Heart left ventricle (tissue), 16 donors: ENCODE measurements at places on chromosomes 3 and 15. TPM values are rescaled to one million over a fixed set of nuclear protein-coding genes. Genes with fewer than 3 reads are reported as not detected.

- DNase-seq: no peak
Observed at GRCh38 chr15:47136236-47136635, 581.1 kb upstream of the SEMA6D start.

DNA sequence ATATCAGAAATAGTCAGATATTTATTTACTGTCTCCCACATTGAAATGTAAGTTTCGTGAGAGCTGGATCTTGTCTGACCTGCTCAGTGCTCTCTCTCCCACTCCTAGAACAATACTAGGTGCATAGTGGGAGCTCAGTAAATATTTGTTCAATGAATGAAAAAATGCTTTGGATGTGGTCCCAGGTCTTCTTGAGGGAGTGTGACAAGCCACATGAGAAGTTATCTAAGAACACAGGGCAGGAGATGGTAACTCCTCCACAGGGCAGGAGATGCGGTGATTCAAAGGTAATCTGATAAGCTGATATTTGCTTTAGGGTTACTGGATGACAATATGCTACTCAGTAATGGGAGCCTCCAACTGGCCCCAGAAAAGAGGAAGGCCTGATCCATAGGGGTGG, 25.8 kb upstream of the PLA2G4E start:
- DNase-seq: no peak

DNA sequence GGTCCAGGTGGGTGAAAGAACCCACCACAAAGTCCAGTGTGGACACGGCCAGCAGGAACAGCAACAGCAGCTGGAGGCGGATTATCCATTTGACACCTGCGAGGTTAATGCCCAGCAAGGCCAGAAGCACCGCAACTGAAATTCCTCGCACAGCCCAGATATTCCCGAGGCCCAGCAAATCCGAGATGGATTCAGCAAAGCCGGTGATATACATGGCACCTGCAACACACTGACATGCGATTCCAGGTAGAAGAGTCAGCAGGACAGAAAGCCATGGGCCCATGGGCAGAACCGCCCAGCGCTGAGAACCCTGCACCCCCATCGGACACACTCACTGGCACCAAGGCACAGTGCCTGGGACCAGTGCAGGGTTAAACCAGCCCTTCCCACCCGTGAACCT, 34.8 kb downstream of the SLC12A8 start:
- no peak for DNase-seq

- DNase-seq: no peak
Observed at GRCh38 chr3:197590313-197590962, 34.7 kb upstream of the BDH1 start.

DNA sequence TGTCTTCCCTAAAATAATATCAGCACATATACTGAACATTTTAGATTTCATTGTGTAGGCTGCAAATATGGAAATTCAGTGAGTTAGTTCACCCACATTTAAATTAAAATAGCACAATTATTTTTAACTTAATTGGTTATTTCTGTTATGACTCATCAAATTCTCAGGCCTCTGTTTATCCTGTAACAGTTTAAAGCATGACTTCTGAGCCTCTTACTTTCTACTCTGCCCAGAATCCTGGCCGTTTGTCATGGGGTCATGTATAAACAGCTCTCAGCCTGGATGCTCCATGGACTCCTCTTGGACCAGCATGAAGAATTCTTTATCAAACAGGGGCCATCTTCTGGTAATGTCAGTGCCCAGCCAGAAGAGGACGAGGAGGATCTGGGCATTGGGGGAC, 12.2 kb downstream of the TUBGCP4 start:
- no peak for DNase-seq

GRCh38 chr3:177452831-177453450, 255.7 kb upstream of the TBL1XR1 start:
- DNase-seq: no peak

- DNase-seq: no peak
Observed at GRCh38 chr3:98259-98654, 98.3 kb upstream of the CHL1 start.

- DNase-seq: no peak
Observed at GRCh38 chr15:80418892-80419537, 14.8 kb downstream of the ARNT2 start.

GRCh38 chr3:64392001-64392400, 166.7 kb upstream of the PRICKLE2 start:
- no peak for DNase-seq

DNA sequence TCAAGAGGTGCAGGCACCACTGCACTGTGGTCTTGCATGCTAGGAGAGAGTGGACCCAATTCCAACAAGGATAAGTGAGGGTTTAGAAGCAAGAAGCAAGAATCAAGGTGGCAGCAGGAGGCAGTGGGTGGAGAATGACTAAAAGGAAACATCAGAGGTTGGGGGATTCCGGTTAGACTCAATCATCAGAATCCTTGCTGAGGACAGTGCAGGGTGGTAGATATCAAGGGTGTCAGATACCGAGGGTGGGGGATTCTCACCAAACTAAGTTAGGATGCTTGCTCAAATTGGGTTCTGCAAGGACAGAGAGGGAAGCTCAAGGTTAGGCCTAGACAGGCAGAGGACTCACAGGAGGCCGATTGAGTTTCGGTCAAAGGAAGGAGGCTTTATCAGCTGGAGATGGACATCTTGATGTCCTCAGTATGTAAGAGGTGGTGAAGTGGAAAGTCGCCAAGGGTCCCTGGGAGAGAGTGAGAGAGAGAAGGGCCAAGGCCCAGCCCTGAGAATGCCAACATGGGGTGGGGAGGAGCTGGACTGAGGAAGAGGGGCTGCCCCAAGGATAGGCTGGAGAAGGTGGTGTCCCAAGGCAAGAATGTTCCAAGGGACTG, 102.2 kb downstream of the ARNT2 start:
- DNase-seq: no peak

DNA sequence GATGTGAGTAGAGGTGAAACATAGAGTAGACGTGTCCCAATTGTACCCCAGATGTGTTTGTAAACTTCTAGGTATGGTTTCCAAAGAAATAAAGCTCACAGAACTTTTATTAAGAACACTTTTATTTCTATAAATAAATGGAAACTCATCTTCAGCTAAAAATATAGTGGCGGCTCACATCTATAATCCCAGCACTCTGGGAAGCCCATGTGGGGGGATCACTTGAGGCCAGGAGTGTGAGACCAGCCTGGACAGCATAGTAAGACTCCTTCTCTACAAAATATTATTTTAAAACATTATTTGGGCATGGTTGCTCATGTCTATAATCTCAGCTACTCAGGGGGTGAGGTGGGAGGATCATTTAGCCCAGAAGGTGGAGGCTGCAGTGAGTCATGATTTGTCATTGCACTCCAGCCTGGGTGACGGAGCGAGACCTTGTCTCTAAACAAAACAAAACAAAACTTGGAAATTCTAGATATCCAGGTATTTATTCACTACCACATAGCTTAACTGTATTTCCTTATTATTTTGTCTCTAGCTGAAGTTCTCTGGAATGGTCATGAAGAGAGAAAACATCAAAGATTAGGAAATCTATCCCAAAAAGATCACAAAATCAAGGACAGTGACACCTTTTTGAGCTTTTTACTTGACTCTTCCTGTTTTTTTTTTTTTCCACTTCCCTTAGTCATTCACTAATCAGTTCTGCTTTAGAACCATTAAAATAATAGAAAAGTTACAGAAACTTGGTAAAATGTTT, 258.1 kb downstream of the TIGIT start:
- no peak for DNase-seq

DNA sequence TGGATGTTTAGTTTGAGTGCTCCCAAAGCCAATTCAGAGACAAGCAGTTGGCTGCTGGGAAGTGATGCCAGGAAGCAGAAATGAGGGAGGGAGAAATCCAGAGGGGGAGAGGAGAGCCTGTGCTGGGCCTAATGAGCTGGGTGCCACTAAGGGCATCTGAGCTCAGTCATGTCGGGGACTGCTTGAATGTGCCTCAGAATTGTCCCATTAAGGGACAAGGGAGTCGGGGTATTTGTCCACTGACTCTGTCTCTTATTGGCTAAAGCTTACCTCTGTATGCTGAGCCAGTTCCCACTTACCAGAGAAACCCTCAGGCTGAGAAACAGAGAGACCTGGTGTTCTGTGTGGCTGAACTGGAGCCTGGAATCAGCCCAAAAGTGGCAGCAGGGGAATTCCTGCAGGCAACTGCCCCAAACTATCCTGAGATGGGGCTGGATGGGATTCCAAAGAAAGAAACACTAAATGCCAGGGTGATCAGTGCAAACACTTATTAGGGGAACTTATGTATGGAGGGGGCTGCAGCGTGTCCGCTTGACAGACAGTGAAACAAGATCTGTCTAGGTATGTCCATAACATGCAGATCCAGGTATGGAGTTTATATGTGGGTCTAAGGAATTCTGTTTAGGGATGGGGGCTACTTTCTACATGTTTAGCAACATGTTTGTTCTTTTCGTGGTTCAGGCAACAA, 48.6 kb downstream of the NR1D2 start:
- DNase-seq: no peak

GRCh38 chr15:73318463-73319351, 50.1 kb downstream of the HCN4 start:
- DNase-seq: no peak

GRCh38 chr3:188315553-188315952, 161.6 kb downstream of the LPP start:
- no peak for DNase-seq

- no peak for DNase-seq
Observed at GRCh38 chr3:109702252-109702651, 364.9 kb upstream of the DPPA4 start.

DNA sequence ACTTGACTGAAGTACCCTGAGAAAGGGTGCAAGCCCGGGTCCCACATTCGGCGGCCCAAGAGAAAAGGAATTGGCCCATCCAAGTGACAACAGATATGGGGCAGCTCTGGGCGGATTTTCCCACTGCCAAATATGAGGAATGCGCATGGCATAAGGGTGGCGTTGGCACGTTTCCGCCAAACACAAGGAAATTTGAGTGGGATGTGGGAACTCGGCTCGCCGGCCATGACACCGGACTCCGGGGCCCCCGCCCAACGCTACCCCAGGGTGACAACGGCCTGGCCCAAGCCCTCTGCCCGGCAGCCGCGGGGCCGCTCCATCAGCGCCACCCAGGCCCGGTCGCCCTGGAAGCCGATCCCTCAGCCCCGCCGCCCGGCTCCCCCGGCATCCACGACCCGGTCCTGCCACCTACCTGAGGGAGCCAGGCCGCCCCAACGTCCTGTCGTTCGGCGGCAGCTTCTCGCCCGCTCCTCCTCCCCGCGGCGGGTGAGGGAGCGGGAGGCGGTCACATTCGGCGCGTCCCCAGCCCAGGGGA, 449 bp downstream of the RAF1 start:
- peak; percentile 49 for DNase-seq

GRCh38 chr15:88511161-88511560, 35.3 kb downstream of the DET1 start:
- DNase-seq: no peak

GRCh38 chr15:98923579-98923978, 84.0 kb downstream of the PGPEP1L start:
- DNase-seq: no peak

DNA sequence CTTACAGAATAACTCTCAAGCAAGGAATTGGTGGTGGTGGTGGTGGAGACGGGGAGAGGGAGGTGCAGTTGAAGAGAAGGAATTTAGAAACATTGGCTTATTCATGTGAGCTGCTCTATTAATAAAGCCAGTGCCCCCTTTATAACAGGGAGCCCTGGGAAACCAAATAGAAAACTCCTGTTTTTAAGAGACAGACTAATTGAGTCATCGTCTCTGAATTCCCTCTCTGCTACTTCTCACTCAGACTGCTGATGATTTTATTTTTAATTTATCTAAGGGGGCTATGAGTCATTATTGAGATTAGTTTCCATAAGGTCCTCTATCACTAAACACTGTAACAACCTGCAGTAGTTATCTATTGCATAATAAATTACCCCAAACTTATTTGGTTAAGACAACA, 145.9 kb upstream of the GALNT15 start:
- DNase-seq: no peak

- DNase-seq: no peak
Observed at GRCh38 chr3:132661101-132661500, 972 bp downstream of the UBA5 start.

GRCh38 chr3:179421500-179421899, 29.8 kb downstream of the GNB4 start:
- DNase-seq: peak; percentile 46

DNA sequence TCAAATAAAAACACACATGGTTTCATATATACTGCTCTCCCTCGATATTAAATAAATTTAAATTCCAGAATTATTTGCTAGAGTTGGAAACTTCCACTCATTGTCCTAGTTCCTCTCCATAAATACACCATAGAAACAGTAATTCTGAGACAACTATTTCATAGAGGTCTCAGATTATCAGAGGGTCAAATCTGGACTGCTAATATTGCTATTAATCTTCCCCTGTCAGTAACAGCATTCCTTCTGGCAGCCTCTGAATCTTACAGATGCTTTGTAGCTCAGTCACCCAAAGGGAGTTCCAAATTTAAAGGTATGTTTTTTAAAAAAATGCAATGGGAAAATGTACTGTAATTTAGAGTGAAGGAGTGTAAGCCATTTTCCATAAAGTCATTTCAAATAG, 428.8 kb downstream of the PYDC2 start:
- no peak for DNase-seq

DNA sequence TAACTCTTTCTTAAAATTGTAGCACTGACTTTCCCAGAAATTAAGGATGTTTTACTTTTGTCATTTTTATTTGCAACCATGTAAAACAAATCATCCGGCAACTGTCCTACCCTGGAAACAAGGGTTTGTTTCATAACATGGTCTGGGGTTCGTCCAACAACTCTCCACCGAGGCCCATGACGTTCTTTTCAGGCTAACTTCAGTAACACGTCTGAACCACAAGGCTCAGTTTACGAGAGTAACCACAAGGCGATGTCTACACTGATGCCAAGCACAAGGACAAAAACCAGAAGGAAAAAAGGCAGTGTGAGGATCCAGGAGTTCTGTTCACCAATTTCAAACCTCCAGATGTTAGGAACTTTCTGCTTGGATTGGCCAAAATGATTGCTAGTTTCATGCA, 546.1 kb downstream of the NTRK3 start:
- DNase-seq: peak; percentile 12

- no peak for DNase-seq
Observed at GRCh38 chr3:157373783-157374182, 62.9 kb upstream of the PTX3 start.

Gene EFCC1
- 1.7 TPM for total RNA-seq

Gene CSTA
- 1.1 TPM for total RNA-seq

Gene GOLGA8G
- total RNA-seq: not detected

Gene DNAJA4
- 77.9 TPM for total RNA-seq

Gene HPS3
- 14.2 TPM for total RNA-seq

Gene KLHL6
- total RNA-seq: 0.72 TPM

Gene GOLGA6A
- total RNA-seq: not detected

Gene GREM1
- total RNA-seq: 0.76 TPM
